ENCODE measurements at places on chromosomes 2 and 18.
A peak's percentile ranks its signal among the peaks of the same experiment; 100 is the strongest.

DNA sequence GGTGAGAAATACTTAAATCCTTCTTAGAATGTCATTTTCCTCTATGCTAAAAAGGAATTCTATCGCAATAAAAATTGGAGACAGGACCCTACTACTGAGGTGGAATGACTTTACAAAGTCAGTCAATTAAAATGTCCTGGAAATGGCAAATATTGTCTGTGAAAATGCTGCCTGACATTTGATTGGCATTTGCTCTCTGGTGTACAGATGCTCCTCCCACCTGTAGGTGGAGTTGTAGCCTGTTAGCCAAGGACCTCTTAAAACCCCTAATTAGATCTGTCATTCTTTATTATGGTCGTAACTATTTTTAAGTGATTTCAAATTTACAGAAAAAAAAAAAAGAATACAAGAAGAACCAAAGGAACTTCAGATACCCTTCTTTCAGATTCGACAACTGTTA lies 393.1 kb upstream of the KLHL29 start:
- DNase-seq, result no peak

DNA sequence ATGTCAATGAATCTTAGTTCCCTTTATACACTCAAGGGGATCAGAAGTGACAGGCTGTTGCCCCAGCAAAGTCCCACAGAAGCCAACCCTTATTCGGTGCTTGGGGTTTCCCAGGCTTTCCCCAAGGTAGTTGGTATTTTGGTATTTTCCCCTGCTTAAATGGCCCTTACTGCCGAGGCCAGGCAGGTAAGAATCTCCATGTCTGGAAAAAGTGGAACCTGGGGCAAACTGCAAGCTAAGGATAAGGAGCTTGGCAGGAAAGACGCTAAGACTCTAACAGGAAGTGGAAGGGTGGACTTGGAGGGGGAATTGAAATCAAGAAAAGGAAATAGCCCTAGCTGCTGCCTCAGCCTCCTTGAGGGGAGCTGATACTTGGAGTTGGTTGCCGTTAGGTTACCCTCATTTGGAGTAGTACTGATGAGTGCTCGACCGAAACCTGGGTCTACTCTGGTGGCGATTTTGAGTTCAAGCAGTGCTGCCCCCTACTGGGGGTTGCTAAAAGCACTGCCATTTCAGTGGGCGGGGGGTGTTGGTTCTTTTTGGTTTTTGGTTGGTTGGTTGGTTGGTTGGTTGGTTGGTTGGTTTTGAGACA lies 3.3 kb upstream of the GPBAR1 start:
- no peak for DNase-seq

- DNase-seq, result no peak
Measured at GRCh38 chr2:64090264-64090663, 54.0 kb downstream of the PELI1 start.

- DNase-seq, result no peak
Measured at GRCh38 chr18:62723666-62724281, 8.4 kb downstream of the PHLPP1 start.

DNA sequence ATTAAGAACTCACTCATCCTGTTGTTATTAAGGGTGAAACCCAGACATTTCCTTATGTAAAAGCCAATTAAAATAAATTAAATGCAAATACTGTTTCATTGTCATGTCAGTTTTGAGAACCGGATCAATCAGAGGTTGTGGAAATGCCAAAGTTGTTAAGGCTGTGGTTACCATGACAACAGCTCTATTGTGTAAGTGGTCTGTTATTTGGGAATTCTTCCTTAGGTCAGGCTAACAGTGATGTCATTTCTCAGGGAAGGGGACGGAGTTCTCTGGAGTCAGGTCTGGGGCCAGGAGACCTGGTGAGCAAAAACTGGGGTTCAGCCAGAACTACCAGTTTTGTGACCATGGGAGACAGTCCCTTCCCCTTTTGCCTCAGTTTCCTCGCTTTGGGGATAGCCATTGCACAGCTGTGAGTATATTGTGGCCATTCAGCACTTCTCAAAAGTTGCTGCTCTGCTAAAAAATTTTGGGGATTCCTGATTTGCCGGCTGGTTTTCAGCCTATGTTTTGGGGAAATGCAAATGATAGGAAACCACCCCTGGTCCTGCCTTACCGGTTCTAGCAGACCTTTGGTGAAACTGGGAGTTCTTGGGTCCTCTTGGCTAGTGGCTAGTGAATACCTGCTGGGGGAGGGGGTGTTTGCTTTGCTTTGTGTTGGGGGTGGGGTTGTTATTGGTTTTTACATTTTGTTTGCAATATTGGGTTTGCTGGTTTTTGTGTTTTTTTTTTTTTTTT lies 21.6 kb downstream of the HPCAL1 start:
- no peak for DNase-seq

- no peak for DNase-seq
Measured at GRCh38 chr18:23977103-23977502, 37.5 kb upstream of the TTC39C start.

DNA sequence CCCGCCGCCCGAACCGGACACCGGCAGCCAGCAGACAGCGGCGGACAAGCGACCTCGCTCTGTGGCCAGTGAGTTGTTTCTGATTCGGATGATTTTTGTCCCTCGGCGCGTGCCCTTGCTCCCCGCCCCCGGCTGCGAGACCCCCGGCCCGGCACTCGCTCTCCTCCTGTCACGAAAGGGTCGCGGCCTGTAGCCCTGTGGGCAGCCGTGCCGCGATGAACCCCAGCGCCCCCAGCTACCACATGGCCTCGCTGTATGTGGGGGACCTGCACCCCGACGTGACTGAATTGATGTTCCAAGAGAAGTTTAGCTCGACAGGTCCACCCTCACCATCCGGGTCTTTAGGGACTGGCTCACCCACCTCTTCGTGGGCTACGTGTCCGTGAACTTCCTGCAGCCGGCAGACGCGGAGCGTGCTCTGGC lies 1257.5 kb upstream of the ACVR2A start:
- no peak for DNase-seq

- no peak for DNase-seq
Measured at GRCh38 chr2:166394245-166394644, 18.5 kb upstream of the SCN9A start.

- peak; percentile 18 for DNase-seq
Measured at GRCh38 chr2:237725661-237726060, 72.9 kb upstream of the RBM44 start.

Data from NCI-H2029 (cell line).